Right lung (tissue), 10 donors: ENCODE measurements at places on chromosomes 1 and 21. TPM values are rescaled to one million over a fixed set of nuclear protein-coding genes. Genes with fewer than 3 reads are reported as not detected.

The SYT2 gene
- 2.1 TPM for polyA plus RNA-seq

DNA sequence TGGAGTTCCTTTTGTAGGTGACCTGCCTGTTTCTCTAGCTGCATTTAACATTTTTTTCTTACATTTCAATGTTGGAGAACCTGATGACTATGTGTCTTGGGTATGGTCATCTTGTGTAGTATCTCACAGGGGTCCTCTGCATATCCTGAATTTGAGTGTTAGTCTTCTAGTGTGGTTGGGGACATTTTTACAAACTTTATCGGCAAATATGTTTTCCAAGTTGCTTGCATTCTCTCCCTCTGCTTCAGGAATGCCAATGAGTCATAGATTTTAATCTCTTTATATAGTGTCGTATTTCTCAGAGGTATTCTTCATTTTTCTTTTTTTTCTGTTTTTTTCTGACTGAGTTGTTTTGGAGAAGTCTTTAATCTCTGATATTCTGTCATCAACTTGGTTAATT, 684.0 kb downstream of the NCAM2 start:
- DNase-seq: no peak

The FCER1G gene
- polyA plus RNA-seq: 18.2 TPM

- DNase-seq: no peak
These were observed 59.5 kb upstream of the ENAH start for GRCh38 chr1:225712391-225712790.

GRCh38 chr1:160739098-160739511, at the start of gene SLAMF7:
Gene SLAMF7 (plus strand): TSS chr1:160739247. CDS start chr1:160739302, 55 bp downstream.
- DNase-seq: no peak

The SH2D5 gene
- 0.19 TPM for polyA plus RNA-seq

GRCh38 chr1:29145739-29146437, 22.2 kb upstream of the TMEM200B start:
- no peak for DNase-seq

The CACNA1S gene
- 0.14 TPM for polyA plus RNA-seq

- no peak for DNase-seq
These were observed 23.7 kb upstream of the ETV3 start for GRCh38 chr1:157161901-157162300.

GRCh38 chr1:234708700-234709395, 98.9 kb upstream of the IRF2BP2 start:
- DNase-seq: no peak

The OR2G6 gene
- polyA plus RNA-seq: 0.04 TPM

The KRTCAP2 gene
- polyA plus RNA-seq: 120 TPM

DNA sequence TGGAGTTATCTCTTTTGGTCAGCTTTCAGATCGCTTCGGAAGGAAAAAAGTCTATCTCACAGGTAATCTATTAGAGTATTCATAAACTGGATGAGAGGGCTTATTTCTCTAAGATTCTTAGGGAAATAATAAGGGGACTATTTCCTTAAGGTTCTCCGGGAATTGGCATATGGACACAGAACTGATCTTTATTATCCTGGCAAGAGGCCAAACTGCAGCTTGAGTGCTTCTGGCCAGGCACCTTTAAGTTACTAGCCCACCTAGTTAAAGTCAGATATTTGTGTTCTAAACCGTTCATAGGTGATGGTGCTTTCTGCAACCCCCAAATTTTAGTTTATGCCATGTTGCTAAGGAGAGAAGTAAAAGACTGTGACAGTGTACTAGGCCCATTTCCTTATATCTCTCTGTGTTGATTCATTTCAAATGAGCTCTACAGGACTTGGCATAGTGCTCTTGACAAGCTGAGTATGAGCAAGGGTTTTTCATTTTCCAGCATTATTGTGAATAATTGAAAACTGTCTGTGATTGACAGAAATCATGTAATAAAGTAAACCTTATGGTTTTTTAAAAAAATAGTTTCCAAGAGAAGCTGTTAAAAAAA, 43.4 kb downstream of the SLC22A15 start:
- DNase-seq: no peak

DNA sequence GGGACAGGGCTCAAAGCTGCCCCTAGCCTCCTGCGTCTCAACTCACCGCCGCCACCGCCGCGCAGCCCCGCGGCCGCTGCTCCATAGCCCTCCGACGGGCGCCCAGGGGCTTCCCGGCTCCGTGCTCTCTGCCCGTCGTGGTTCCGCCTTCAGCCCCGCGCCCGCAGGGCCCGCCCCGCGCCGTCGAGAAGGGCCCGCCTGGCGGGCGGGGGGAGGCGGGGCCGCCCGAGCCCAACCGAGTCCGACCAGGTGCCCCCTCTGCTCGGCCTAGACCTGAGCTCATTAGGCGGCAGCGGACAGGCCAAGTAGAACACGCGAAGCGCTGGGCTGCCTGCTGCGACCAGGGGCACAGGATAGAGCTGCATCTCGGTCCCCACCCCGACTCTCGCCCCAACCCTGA, at the start of gene TNFRSF25:
TSS of gene TNFRSF25 (minus strand) at position 151 of the 400 bp plus-strand sequence. CDS start at position 85, 66 bp downstream.
- no peak for DNase-seq

The RIIAD1 gene
- 1.8 TPM for polyA plus RNA-seq

DNA sequence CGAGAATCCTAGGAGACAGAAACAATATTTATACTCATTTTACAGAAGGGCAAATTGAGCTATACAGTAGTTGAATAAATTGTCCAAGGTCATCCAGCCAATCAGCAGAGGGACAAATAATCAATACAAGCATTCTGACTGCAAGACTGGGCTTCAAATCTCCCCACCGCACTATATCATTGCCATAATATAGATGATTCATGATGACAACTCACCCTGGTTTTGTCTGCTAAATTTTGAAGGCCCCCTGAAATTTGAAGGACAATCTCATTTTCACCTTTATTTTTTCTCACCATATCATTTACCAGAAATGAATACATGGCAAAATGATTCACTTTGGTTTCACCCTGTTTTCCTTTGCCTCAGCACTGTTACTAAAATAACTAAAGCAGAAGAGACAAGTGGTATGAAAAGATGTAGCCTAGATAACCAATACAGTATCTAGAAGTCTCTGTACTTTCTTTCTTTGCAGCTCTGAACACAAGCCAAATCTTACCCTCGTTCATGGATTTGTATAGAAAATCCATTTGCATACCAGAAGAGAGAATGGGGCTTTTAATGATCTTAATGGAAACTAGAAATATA, 292.5 kb downstream of the TTLL7 start:
- no peak for DNase-seq

- DNase-seq: no peak
These were observed 4.6 kb upstream of the OLIG2 start for GRCh38 chr21:33021150-33021549.

The OR6K3 gene
- polyA plus RNA-seq: not detected
